ENCODE measurements at places on chromosomes 4 and X. TPM values are rescaled to one million over a fixed set of nuclear protein-coding genes. Genes with fewer than 3 reads are reported as not detected.

DNA sequence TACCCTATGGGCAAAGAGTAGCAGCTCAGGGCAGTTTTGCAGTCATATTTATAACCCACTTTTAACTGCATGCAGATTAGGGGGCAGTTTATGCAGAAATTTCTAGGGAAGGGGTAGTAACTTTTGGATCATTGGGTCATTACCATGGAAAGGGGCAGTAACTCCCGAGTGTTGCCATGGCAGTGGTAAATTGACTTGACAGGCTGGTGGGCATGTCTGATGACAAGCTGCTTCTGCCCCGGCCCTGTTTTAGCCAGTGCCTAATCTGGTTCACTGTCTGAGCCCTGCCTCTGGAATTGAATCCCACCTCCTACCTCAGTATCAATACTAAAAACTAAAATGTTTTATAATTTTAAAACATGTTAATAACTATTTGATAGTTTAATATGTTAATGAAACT, 362.1 kb upstream of the ATOH1 start:
- no peak overlapping the region for H3K27ac ChIP-seq
- H3K36me3 ChIP-seq: no peaks in the 10 kb centered on the region
- no peak for DNase-seq
- H3K27me3 ChIP-seq: peaks cover 6% of the 10 kb centered on the region
- no peak overlapping the region for H3K4me3 ChIP-seq

DNA sequence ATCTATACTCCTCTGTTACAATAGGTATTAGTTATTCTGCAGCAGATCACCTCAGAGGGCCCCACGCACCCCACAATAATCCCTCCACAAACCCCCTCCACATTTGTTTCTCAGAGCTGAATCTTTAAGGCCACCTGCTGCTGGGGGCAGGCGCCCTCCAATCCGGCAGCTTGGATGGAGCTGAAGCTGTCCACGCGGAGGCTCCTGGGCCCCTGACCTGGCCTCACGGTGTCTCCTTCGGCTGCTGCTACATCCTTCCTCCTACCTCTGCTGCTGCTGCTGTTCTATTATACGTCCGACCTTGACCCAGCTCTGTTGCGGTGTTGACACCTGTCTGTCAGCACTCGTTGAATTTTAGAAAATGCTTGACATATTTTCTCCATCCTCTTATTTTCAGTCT, 430.2 kb upstream of the ZFP42 start:
- DNase-seq: no peak
- H3K36me3 ChIP-seq: no peaks in the 10 kb centered on the region
- no peak overlapping the region for H3K4me3 ChIP-seq
- H3K27me3 ChIP-seq: no peaks in the 10 kb centered on the region

Gene GALNT7
- total RNA-seq: 24.7 TPM

Gene NSG1
- not detected for total RNA-seq

DNA sequence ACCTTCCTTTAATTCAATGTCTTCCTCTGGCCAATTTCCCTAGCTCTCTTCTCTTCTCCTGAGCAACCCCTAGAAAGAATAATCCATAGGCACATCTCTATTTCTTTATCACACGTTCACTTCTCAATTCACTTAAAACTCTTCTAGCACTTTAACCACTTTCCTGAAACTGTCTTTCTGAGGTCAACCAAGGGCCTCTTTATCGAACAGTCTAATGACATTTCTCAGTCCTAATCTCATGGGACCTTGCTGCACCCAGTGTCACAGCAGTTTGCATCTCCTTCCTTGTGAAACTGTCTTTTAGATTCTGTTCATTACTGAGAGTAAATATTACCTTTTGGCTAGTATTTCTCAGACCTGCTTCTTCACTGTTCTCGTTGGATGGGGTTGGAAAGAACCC, 285.3 kb upstream of the RASGEF1B start:
- DNase-seq: no peak
- H3K27me3 ChIP-seq: no peaks in the 10 kb centered on the region
- no peak overlapping the region for H3K27ac ChIP-seq
- no peaks in the 10 kb centered on the region for H3K4me1 ChIP-seq
- no peaks in the 10 kb centered on the region for H3K36me3 ChIP-seq

Gene SSX3
- not detected for total RNA-seq

DNA sequence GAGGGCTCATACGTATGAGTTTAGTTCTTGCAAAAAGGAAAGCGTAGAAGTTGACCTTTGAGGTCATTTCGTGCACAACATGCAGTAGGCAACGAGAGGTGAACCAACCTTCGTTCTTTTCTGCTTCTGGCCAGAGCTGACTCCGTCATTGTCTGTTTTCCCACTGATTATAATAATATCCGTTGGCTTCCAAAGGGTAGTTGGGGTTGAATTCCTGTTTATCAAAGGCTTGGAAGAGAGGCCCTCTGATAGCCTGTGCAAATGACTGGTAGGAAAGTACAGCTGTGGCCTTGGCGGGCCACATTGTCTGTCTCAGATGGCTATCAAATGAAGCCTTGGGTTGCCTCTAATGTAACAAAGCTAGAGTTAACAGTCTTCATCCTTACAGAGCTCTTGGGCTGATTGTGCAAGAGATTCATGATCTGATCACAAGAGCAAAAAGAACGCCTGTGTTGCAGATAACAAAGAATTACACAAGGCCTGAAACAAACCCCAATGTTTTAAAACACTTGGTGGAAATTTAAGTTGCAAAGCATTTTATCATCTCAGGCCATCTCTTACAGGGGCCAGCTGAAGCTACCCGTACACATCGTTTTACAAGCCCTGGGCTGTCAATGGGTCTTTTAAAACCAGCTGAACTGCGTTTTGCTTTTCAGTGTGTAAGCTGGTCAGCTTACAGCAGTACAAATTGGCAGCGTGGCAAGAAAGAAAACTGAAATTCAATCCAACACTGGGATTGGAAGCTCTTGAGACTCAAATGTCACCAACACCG, 46.1 kb upstream of the FAM9C start:
- H3K27ac ChIP-seq: no peak overlapping the region
- DNase-seq: no peak
- no peak overlapping the region for H3K4me3 ChIP-seq
- H3K27me3 ChIP-seq: no peaks in the 10 kb centered on the region

Measured in SJSA1 (cell line).